Hematopoietic multipotent progenitor cell treated with erythropoietin and hydrocortisone succinate and interleukin-3 and kit ligand, for 6 days (in vitro differentiated cells): ENCODE measurements at places on chromosomes 16 and 17.

- peak; percentile 56 for DNase-seq
Observed at GRCh38 chr17:77425791-77426641, 285.2 kb downstream of the SEC14L1 start.

GRCh38 chr17:7131423-7131791 lies 16.8 kb upstream of the ASGR2 start:
- no peak for DNase-seq

DNA sequence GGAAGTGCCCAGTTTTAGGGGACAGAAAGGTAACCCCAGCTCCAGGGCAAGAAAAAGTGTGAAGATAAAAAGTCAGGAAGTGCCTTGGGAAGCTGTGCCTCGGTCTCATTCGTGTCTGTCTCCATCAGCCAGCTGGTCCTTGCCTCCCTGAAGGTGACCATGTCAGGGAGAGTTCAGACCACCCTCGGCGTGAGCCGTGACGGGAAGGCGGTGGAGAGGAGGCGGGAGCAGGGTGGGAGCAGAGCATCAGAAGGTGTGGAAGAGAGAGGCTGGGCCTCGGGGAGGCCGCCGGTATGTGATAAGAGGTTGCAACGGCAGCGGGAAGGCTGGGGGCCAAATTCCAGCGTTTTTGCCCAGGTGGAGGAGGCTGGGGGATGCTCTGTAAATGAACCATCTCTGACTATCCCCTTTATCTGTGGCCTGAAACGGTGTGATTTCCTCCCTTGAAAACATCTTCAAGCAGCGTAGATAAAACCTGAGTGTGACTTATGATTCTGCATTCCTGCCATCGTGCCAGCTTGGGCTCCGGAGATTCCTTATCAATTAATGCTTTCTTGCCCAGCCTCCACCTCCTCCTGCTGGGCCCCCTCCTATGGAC lies 251.8 kb downstream of the IRF8 start:
- DNase-seq = no peak

DNA sequence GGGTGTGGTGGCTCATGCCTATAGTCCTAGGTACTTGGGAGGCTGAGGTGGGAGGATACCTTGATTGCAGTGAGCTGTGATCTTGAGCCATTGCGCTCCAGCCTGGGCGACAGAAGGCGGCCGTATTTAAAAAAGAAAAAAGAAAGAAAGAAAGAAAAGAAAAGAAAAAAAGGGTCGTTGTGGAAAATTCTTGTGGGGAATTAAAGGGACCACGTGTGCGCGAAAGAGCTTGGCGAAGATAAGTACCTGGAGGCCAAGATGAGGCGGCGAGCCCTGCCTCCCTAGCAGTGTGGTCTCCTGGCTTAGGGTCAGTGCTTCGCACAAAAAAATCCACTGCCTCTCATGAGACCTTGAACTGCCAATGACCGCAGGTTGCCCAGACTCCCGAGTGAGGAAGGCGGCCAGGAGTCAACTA lies 728 bp upstream of the NMT1 start:
- DNase-seq = no peak

DNA sequence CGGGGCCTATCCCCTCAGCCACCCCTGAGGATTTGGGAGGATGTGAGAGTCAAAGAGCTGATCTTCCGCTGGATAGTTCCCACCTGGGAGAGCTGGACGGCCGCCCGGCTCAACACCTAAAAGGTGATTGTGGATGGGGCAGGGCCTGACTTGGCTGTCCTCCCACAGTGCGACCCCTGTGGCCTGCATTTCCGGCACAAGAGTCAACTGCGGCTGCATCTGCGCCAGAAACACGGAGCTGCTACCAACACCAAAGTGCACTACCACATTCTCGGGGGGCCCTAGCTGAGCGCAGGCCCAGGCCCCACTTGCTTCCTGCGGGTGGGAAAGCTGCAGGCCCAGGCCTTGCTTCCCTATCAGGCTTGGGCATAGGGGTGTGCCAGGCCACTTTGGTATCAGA lies 4.5 kb downstream of the BCL6B start:
- no peak for DNase-seq

DNA sequence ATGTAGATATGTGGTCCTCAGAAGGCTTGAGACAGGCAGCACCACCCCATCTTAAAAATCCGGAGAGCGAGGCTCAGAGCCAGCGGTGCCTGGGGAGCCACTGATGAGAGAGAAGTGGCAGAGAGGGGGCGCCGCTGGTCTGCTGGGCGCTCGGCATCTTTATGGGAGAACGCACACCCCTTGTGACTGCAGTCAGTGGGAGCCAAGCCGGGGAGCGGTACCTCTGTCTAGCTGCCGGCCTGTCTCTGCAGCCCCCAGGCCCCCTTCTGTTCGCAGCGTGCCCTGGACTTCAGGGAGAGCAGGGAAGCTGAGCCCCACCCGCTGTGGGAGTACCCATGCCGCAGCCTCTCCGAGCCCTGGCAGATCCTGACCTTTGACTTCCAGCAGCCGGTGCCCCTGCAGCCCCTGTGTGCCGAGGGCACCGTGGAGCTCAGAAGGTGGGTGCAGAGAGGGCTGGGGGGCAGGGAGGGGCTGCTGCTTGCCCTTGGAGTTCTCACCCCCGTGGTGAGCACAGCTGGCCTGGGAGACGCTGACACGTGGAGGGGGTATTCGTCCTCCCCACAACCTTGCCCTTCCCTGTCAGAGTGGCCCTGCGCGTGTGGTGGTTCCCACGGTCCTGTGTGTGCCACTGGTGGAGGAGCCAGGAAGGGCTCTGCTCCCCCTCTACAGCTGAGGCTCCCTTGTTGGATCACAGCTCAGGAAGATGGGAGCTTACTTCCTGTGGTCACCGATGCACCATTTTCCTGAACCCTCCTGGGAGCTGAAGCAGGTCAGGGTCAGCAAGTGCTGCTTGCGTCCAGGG lies 44.8 kb downstream of the PRMT7 start:
- no peak for DNase-seq
